ENCODE measurements at places on chromosomes 6 and 20. TPM values are rescaled to one million over a fixed set of nuclear protein-coding genes. Genes with fewer than 3 reads are reported as not detected.

The PRRT1 gene
- polyA plus RNA-seq: 1.8 TPM

The HRH3 gene
- not detected for polyA plus RNA-seq

The SLA2 gene
- polyA plus RNA-seq: 0.46 TPM

The ADGRF5 gene
- polyA plus RNA-seq: 3.3 TPM

- H3K27ac ChIP-seq: no peak overlapping the region
- no peaks in the 10 kb centered on the region for H3K27me3 ChIP-seq
- H3K36me3 ChIP-seq: no peaks in the 10 kb centered on the region
- H3K4me3 ChIP-seq: no peak overlapping the region
Measured at GRCh38 chr6:150236544-150236943, 93.7 kb downstream of the PPP1R14C start.

GRCh38 chr6:14626556-14626955, 509.0 kb downstream of the CD83 start:
- DNase-seq: no peak
- no peak overlapping the region for H3K4me3 ChIP-seq
- H3K27me3 ChIP-seq: no peaks in the 10 kb centered on the region

DNA sequence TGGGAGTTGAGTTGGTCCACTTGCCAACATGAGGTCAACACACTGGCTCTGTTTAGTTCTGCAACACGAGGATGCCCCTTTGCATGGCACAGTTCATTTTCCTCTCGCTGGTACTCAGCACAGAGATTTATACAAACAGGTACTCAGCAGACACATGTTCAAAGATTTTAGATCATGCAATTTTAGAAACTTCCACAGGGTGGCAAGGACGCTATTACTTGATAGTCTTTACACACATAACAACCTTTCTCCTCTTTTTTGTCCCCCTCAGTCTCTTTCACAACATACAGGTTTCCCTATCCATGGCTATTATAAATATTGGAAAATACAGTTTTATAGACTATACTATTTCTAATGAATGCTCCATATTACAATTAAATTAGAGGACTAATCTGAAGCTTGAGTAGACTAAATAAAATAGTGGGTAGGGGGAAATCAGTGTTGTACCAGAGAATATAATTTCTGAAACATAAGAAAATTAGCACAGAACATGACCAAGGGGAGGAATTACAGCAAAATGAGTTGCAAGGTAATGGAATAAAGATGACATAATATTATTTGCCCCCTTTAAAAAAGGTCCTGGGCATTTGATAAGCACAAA, 331.8 kb upstream of the BTBD3 start:
- H3K36me3 ChIP-seq: no peaks in the 10 kb centered on the region
- no peaks in the 10 kb centered on the region for H3K4me1 ChIP-seq
- no peak for DNase-seq
- H3K27me3 ChIP-seq: no peaks in the 10 kb centered on the region
- H3K27ac ChIP-seq: no peak overlapping the region
- H3K4me3 ChIP-seq: no peak overlapping the region

DNA sequence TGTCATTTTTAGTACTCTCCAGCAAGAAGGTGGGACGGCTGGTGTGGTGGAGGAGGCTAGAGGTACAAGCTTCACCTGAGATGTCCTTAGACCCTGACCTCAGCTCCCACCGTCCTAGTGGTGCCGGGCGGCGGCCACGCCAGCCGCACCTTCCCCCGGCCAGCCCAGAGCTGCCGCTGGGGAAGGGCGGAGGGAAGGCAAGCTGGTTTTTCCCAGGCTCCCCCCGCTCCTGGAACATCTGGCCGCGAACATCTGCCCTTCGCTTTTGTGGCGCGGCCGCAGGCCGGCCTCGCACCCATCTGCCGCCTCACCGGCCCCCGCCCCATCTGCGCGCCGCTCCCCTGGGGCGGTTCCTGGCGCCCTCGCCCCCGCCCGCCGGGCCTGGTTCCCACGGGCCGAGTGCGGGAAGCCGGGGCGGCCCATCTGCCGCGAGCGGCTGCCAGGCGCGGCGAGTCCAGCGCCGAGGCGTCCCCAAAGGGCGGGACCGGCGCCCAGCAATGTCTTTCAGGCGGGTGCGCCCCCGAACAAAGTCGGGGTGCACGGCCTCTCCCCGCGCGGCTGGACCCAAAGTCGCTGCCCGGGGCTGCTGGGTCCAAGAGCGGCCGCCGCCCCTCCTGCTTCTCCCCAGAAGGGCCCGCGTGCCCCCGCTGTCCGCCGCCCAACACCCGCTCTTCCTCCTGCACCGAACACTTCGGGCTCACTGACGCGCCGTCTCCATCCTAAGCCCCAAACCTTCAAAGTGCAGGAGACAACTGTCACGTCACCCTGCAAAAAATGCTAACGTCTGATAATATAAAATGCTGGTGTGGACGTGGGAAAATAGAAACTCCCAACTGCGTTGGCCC, 17.3 kb upstream of the ID1 start:
- no peak for DNase-seq
- H3K4me3 ChIP-seq: peak overlapping the region; percentile 26
- H3K27ac ChIP-seq: peak overlapping the region; percentile 84
- peaks cover 5% of the 10 kb centered on the region for H3K27me3 ChIP-seq

- no peaks in the 10 kb centered on the region for H3K4me1 ChIP-seq
- H3K27ac ChIP-seq: no peak overlapping the region
- DNase-seq: no peak
Measured at GRCh38 chr6:139496654-139497344, 122.4 kb upstream of the CITED2 start.

DNA sequence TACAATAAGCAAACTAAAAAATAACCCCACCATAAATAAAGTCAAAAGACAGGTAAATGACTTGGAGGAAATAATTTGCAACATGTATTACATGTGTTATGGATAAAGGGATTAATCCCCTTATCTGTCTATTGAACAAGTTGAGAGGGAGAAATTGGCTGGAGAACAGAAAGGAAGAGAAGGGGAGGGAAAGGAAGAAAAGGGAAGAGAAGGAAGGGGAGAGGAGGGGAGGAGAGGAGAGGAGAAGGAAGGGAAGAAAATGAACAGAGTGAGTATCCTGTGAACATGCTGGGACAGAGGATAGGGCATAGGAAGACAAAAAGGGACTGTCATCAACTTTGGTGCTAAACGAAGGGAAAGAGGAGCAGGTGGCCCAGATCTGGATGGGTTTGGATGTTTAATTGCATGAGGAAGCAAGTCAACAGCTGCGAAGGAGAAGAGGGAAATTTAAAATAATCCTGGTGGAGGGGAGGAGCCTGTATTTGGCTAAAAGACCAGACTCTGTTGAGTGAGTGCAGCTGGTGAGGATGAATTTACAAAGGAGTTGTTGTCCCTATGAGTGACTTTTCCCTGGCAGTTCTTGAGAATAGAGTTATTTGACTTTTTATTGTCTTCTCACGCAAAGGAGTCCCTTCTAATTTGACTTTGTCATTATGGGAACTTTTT, 14.2 kb upstream of the SHLD1 start:
- H3K27ac ChIP-seq: peak overlapping the region; percentile 42
- DNase-seq: no peak
- H3K4me1 ChIP-seq: peaks cover 29% of the 10 kb centered on the region
- no peak overlapping the region for H3K4me3 ChIP-seq
- H3K27me3 ChIP-seq: no peaks in the 10 kb centered on the region

- no peaks in the 10 kb centered on the region for H3K27me3 ChIP-seq
- no peaks in the 10 kb centered on the region for H3K36me3 ChIP-seq
- H3K4me3 ChIP-seq: no peak overlapping the region
- H3K4me1 ChIP-seq: no peaks in the 10 kb centered on the region
Measured at GRCh38 chr6:33716379-33716778, 4.9 kb upstream of the UQCC2 start.

DNA sequence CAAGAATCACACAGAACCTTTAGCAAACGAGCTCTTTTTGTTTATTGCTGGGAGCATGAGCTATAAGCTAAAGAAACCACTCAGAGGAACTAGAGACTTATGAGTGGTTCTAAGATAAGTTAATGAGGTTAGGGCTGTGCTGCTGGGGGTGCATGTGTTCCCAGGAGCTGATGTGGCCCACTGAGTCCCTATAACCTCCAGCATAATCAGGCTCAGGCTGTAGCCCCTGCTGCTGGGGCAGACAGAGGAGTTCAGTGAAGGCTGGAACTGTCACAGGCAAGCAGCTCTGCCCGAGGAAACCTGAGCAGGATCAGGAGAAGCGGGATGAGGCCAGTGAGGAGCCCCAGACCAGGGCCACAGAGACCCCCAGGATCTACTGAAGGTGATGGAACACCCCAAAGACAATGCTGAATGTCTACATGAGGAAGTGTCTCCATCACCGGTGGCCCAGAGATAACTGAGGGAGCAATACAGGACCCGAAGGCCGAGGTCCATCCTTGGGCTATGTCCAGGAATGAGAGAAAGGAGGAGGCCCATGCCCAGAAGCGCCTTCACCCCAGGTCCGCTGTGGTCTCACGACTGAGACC, 17.3 kb downstream of the TUBB2B start:
- DNase-seq: no peak
- H3K27me3 ChIP-seq: no peaks in the 10 kb centered on the region
- no peaks in the 10 kb centered on the region for H3K36me3 ChIP-seq
- no peak overlapping the region for H3K4me3 ChIP-seq
- no peaks in the 10 kb centered on the region for H3K4me1 ChIP-seq

GRCh38 chr6:44128020-44128917, 915 bp downstream of the TMEM63B start:
- peak overlapping the region; percentile 96 for H3K4me3 ChIP-seq
- DNase-seq: peak; percentile 78
- peak overlapping the region; percentile 89 for H3K27ac ChIP-seq
- no peaks in the 10 kb centered on the region for H3K27me3 ChIP-seq
- peaks cover 47% of the 10 kb centered on the region for H3K4me1 ChIP-seq
